ENCODE measurements at places on chromosomes 16 and 17.
A peak's percentile ranks its signal among the peaks of the same experiment; 100 is the strongest.

DNA sequence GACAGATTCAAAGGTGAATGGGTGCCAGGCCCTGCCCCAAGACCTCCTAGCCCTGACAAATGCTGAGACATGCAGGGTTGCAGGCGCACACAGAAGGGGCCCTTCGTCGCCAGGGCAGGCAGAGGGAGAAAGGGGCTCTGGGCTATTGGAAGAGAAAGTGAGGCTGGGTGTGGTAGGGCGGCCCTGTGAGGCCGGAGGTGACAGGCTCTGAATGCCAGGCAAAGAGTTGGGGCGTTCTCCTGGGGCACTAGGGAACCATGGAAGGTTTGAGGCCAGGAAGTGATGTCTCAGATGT, 26.4 kb upstream of the NXPH3 start:
- no peak for DNase-seq

DNA sequence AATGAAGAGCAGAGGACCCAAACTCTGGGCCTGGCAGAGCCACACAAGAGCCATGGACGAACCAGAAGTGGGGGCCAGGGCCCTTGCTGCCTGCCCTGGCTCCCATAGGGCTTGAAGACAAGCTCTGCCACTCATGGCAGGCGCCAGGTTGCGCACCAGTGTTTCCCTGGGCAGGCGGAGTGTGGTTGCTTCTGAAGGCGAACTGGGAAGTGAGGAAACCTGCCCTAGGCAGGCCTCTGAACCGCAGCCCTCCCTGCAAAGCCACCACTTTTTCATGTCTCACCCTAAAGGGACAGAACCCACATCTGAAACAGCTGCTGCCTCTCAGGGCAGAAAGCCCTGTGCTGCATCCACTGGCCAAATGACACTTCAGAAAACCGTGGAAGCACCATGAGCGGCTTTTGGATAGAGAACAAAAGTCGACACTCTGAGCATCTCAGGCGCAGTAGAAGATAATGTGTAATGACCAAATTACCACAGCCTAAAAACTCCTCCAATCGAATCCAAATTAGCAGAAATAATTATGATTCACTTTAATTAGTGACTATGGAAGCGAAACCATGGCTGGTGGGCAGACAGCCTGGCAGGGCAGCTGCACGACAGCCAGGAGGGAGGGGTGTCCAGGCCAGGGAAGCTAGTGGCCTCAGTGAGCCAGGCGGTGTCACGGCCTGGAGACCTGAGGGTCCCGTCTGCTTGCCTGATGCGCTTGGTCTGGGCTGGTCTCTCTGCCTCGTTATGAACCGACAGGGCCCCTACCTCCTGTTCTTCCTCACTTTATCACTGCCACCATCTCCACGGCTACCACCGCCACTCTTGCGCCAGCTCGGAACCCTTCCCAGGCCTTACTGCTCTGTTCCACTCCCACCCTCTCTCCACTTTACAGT, 59.1 kb downstream of the PRMT7 start:
- DNase-seq = no peak

GRCh38 chr16:11036868-11037410, 92.6 kb downstream of the CLEC16A start:
- no peak for DNase-seq

- no peak for DNase-seq
Observed at GRCh38 chr16:62225675-62226074, 189.4 kb upstream of the CDH8 start.

DNA sequence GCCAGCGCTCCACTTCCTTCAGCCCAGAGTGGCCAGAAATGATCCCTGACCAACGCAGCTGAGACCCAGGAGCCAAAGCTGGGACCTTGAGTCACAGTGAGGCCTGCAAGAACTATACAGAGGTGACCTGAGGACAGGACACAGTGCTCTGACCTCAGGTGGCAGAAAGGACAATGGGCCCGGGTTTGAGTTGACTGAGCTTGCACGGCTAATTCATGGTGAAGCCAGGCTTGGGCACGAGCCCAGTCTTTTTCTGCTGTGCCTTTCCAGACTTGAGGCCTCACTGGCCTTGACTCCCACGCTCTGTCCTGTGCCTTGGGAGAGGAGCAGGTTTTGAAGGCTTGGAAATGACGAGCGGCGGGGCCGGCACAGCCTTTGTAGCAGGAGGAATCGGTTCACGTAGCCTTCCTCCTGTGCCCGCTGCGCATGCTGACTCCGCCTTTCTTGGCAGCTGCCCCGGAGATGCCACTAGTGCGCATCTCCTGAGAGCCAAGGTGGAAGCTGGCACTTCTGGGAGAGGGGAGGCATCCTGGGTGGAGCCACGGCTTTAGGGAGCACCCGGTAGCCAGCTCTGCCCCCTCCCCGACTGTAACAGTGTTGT, 34.9 kb downstream of the NDEL1 start:
- no peak for DNase-seq

- DNase-seq = no peak
Observed at GRCh38 chr16:9929313-9929712, 252.9 kb downstream of the GRIN2A start.

DNA sequence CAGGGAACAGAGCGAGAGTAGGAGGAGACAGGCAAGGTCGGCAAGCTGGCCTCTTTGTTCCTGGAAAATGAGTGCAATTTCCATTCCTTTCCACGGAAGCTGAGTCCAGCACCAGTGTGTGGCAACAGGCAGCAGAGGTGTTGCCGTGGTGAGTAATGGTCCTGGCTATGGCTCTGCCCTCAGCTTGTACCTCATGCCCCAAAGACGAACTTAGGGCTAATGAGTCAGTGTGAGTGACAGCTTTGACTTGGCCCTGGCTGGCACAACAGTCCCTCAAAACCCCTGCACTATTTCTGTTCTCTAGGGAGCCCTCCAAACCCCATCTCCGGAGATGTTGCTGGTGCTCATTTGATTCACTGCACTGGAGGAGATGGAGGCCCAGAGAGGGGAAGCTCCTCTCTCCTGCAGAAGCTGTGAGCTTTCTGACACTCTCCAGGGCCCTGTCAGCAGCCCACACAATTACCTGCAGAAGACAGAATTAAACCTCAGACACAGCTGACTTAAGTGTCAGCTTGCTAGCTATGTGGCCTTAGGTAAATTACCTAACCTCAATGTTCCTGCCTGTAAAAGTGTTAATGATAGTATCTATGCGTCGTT, 129.9 kb downstream of the TMEM132E start:
- DNase-seq = peak; percentile 23

- peak; percentile 37 for DNase-seq
Observed at GRCh38 chr17:43846221-43846712, 709 bp upstream of the CD300LG start.

- DNase-seq = no peak
Observed at GRCh38 chr16:86567701-86568581, 1.3 kb downstream of the FOXC2 start.

DNA sequence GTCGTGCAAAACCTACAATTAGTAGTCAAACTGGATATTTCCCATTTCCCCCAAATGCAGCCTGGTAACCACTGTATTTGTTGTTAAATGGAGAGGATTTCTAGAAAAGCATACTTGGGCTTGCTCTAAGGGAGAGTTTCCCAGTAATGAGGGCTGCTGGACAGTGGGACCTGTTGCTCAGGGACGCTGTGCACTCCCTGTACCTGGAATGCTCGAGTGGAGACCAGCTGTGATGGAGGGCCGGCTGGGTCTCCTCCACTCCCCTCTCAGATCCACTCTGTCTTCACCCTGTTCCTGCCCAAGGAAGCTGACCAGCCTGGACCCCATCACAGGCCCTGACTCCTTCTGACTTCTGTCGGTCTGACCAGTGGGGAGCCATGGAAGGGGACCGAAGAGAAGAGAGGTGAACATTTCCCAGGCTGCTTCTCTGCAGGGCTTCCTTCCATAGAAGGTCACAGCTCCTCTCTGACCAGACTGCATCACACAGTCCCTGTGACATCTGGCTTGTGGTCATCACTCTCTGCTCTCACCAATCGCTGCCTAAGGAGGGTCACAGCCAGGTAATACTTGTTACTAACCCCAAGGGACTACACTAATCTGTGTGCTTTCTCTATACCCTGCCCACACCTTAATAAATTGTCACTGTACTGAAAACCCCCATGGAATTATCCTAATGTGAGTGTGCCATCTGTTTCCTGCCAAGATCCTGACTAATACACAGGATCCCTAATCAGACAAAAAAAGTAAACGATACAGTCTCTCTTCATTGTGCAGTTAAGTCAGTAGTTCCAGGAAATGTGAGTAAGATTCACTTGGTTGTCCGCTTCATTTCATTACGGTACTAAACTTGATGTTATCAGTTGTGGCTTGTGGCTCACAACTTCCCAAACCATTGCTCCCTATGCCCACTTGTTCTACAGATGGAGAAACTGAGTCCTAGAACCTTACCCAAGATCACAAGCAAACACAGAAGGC, 102.4 kb downstream of the CCT6B start:
- no peak for DNase-seq

DNA sequence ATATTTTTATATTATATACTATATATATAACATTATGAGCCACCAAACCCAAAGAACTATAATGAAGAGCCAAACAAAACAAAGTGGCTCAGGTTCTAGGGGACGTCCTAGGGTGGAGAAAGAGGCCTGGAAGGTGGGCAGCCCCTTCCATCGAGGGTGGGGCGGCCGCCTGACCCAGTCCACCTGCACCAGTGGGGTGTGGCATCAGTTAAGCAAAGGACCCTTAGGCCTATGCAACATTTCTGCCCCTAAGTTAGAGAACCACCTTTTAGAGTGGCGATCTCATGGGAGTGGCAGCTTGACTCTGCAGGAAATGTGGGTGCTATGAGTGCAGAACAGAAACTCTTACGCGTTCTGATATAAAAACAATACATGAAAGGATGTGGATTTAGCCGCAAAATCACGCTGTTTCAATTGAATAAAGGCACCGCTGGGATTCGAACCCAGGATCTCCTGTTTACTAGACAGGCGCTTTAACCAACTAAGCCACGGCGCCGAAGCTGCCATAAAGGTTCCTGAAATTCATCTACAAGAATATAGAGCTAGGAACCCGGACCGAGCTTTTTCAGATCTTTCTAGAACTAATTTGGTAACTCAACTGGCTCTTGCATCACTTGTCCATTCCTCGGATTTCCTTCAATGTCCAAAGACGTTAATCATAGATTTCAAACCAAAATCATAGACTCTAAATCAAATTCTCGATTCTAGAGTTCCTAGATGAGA, 15.6 kb upstream of the AURKB start:
- DNase-seq = peak; percentile 60

DNA sequence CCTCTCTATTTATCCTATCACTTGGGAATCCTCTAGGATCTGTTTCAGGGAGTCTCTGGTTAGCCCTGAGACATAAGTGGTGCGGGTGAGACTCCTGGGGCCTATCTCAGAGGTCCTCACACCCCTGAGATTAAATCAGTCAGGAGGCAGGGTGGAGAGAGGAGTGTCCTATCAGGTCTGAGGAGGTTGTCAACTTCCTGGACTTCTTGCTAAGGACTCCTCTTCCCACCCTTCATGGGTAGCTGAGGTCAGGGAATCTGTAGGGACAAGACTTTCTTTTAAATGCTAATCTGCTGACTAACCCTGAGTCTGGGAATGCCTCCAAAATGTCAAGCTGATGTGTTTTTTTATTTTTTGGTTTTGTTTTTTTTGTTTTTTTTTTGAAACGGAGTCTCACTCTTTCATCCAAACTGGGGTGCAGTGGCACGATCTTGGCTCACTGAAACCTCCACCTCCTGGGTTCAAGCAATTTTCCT, 6.6 kb upstream of the ARMC5 start:
- DNase-seq = no peak

GRCh38 chr16:64621616-64622015, 500.2 kb downstream of the CDH11 start:
- no peak for DNase-seq

DNA sequence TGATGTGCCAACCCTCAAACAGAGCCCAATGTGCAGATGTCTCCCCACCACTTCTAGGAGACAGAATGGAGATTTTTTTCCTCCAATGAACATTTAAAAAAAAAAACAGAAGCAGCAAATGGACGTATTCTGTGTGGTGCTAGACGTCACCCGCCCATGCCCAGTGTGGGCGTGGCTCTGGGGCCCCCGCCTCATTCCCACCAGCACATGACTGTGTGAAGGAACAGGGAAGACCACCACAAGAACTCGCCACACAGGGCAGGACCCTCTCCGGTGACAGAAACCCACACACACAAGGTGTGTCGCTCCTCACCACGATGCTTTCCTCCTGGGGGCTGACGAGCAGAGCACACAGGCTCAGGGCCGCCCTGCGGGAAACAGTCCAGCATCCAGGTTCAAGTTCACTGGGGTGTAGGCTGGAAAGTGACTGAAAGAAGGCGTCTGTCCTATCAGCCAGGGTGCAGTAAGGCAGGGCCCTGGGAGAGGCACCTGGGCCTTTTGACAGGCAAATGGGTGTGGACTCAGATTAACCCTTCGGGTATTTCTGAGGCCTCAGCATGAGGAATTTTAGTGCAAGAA, 53.5 kb downstream of the KLHDC4 start:
- DNase-seq = no peak

GRCh38 chr16:77805398-77805797, 17.0 kb downstream of the VAT1L start:
- no peak for DNase-seq

GRCh38 chr16:28821874-28822519, 802 bp upstream of the ATXN2L start:
- DNase-seq = no peak

- no peak for DNase-seq
Observed at GRCh38 chr17:77279448-77280303, 138.9 kb downstream of the SEC14L1 start.

- DNase-seq = no peak
Observed at GRCh38 chr16:58582133-58582532, 47.5 kb downstream of the CNOT1 start.

DNA sequence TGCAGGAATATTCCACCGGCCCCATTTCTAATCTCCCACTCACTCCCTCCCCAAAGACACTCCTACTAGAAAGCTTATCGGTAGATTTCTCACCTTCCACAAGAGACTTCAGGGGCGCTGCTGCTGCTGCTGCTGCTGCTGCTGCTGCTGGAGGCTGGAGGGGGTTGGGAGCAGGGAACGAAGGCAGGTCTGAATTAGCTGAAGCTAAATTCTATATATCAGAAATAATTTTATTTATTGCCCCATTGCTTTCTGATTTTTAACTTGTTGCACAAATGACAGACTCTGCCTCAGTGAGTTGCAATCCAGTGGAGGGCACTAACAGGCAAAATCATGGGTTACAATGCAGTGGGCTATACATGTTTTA, 25.8 kb upstream of the HLF start:
- peak; percentile 66 for DNase-seq

Measured in NCI-H526 (cell line).